ENCODE measurements at places on chromosomes 2 and 18.

DNA sequence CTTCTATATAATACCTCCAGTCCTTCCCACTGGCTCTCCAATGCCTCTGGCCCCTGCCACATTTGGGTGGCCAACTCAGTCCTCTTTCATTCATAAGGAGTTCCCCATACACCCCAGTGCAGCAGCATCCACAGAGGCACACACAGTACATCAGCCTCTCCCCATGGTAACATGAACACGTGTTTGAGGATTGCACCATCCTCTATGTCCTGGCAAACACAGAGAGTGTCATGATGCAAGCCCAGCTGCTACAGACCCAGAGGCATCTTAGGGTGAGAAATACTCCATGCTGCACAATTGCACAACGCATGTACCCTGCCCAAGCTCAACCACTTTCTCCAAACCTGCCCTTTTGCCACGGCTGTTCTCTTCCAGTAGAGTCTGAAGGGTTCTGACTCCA, 11.5 kb downstream of the IGFBP5 start:
- peak; percentile 98 for DNase-seq

DNA sequence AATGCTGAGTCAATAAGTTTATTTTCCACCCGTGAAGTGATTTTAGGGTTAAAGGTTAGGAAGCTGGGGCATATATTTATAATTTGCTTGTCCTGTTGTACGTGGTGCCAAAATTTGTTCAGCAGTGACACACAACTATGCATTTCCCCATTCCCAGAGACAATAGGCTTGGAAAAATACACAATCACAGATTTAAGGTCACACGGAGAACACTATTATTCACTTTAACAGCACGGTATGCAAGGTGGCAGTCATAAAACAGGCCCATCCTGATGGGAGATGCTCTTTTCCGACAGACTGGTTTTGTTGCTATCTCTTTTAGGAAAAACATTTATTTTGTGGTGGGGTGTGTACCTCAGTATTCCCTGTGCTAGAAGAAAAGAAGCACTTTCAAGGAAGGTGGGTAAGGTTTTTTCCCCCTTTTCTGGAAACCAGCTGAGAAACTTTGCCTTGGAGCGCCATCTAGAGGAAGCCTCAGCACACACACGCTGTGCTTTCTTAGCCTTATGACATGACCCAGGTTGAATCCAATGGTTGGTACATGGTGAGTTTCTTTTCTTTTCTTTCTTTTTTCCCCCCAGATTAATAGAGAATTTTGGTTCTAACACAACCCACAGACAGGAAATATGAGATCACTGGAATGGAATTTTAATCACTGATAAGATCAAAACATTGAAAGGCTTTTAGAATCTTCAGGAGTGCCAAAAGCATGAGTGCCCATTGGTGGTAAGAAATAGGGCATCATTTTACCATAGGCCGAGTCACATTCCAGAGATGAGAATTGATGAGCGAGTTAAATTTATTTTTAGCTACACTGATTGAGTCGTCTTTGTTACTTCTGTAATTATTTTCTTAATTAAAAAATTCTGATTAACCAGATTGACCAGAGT, 332.1 kb downstream of the AGPS start:
- peak; percentile 53 for DNase-seq

DNA sequence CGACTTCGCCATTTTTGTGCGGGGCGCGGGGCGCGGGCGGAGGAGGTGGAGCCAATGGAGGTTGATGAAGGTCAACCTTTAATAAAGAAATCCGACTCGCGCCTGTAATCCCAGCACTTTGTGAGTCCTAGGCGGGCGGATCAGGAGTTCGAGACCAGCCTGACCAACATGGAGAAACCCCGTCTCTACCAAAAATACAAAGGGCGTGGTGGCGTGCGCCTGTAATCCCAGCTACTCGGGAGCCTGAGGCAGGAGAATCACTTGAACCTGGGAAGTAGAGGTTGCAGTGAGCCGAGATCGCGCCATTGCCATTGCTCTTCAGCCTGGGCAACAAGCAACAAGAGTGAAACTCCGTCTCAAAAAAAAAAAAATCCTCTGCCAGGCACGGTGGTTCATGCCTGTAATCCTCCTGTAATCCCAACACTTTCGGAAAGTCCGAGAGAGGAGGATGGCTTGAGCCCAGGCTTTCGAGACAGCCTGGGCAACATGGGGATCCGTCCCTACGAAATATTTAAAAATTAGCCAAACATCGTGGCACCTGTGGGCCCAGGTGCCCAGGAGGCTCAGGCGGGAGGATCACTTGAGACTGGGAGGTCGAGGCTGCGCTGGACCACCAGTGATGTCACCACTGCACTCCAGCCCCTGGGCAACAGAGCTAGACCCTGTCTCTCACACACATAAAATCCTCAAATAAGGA, 493 bp upstream of the PREB start:
- DNase-seq, result no peak

DNA sequence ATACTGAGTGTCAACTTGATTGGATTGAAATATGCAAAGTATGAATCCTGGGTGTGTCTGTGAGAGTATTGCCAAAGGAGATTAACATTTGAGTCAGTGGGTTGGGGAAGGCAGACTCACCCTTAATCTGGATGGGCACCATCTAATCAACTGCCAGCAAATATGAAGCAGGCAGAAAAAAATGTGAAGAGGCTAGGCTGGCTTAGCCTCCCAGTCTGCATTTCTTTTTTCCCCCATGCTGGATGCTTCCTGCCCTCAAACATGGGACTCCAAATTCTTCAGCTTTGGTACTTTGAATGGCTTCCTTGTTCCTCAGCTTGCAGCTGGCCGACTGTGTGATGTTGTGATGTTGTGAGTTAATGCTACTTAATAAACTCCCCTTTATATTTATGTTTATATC, 577.4 kb downstream of the CPS1 start:
- DNase-seq, result no peak

- no peak for DNase-seq
Measured at GRCh38 chr2:141260911-141261310, 869.9 kb downstream of the LRP1B start.

- peak; percentile 100 for DNase-seq
Measured at GRCh38 chr2:47269316-47270232, 114.5 kb upstream of the STPG4 start.

DNA sequence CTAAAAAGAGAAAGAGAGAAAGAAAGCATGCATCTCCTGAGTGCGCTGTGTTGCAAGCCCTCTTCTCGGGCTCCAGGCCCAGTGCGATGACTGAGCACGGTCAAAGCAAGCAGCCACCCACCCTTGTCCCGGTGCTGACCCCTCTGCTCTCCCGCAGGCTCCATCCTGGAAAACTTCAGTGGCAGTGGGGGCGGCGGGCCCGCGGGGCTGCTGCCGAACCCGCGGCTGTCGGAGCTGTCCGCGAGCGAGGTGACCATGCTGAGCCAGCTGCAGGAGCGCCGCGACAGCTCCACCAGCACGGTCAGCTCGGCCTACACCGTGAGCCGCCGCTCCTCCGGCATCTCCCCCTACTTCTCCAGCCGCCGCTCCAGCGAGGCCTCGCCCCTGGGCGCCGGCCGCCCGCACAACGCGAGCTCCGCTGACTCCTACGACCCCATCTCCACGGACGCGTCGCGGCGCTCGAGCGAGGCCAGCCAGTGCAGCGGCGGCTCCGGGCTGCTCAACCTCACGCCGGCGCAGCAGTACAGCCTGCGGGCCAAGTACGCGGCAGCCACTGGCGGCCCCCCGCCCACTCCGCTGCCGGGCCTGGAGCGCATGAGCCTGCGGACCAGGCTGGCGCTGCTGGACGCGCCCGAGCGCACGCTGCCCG, 252.5 kb downstream of the GLI2 start:
- peak; percentile 74 for DNase-seq

DNA sequence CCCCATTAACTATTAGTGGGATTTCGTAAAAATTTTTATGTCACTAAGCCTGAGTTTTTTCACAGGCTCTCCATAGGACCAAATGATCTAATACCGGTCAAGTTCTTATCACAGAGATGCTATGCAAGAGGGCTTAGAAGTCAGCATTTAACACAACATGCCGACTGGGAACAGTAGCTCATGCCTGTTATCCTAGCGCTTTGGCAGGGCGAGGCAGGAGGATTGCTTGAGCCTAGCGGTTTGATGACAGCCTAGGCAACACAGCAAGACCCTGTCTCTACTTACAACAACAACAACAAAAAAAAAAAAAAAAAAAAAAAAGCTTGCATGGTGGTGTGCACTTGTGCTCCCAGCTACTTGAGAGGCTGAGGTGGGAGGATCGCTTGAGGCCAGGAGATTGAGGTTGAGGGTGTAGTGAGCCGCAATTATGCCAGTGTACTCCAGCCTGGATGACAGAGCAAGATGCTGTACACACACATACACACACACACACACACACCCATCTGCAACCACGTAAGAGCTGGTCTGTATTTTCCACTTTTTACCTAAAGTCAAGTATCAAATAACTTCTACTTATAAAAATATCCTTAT, 67.6 kb upstream of the FAM124B start:
- DNase-seq, result no peak

- DNase-seq, result no peak
Measured at GRCh38 chr18:7577706-7578105, 10.6 kb downstream of the PTPRM start.

GRCh38 chr2:227570615-227571014, 28.1 kb upstream of the SCYGR2 start:
- no peak for DNase-seq

DNA sequence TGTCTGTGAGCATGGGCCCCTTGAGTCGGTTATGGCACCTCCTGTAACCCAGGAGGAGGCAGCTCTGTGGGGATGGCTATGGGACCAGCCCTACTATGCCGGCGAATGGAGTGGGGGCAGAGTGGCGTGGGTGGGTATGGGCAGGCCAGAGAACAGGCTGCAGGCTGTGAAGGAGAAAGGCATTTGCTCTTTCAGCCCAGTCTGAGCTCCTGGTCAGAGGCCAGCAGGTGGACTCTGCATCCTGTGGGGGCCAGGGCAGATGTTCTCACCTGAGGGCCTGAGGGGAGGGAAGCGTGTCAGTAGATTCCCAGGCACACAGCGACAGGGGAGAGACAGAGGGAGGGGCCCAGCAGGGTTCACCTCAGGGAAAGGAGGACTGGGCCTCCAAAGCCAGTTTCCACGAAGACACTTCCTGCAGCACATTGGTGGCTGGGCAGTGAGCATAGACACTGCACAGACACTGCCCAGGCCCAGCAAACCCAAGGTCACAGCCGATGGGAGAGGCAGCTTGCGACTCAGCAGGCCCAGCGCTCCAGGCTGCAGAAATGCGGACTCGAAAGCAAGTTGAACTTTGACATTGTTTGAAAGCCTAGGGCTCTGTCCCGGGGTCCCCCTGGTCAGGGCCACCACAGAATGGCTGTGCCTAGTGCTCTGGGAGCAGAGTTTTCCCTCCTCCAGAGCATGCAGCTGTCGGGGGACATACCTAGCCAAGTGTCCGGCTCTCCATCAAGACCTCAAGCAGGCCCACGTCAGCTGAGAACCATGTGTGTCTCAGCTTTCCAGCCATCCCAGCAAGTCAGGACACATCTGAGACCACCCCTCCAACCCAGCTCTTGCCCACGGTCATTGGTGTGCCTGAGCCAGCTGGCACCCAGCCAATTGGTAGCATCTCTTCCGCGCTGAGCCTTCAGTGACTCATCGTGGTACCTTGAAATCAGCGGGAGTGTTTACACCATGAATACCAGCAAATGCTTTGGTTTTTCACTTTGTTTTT, 53.8 kb downstream of the TGOLN2 start:
- peak; percentile 73 for DNase-seq

- DNase-seq, result no peak
Measured at GRCh38 chr2:122145856-122146255, 390.4 kb downstream of the TSN start.

DNA sequence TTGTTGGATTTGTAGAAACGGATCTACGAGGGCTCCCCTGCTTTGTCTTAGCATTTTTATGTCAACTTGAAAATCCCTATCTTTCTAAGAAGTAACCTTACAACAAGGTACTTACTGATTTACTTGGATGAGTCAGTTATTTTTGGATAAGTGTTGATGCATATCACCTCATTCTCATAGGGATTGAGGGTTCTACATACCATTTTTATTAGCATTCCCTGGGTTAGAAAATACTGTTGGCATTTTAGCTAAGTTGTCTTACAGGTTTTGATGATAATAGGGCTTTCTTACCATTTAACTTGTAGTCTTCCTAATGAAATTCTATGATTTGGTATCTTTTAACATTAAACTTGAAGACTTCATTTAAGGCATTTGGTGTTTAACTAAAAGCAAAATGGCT, 125.2 kb downstream of the UBE2E3 start:
- DNase-seq, result no peak

DNA sequence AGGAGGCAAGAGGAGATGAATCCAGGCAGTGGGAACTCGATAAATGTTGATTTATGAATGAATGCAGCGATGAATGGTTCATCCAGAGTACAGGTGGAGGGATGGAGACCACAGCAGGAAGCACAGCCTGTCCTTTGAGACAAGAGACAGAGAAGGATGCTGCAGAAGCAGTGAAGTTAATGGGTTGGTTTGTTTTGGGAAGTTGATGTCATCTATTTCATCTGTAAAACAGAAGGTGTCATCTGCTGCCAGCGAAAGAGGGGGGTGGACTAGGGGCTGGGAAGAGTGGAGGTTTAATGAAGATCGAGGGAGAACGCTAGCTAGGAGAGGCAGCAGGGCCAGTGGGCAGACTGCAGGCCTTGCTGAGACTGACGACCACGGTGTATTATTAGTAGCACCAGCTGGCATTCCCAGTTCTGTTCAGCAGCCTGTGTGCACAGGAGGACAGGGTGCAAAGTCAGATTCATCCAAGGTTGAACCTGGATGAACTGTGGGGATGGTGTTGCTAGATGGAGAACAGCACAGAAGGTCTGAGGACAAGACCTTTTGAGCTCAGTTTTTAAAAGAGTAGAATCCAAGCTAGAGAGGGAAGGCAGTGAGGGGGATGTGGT, 120.3 kb upstream of the CAPN13 start:
- DNase-seq, result no peak

DNA sequence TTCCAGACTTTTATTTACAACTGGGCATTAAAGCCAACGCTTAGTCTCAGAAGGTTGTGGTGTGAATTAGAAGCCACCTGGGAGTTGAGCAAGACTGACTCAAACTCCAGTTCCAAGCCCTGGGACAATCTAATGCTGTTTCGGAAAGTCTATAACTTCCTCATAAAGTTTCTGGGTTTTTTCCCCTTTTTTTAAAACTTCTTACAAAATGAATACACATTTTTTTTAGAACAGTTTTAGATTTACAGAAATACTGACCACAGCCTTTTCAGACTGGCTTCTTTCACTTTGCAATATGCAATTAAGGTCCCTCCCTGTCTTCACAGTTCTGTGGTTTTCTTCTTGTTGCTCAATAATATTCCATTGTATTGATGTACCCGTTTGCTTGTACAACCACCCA, 115.9 kb upstream of the TWIST2 start:
- DNase-seq, result peak; percentile 91

GRCh38 chr2:235669269-235669831, 175.5 kb downstream of the AGAP1 start:
- peak; percentile 62 for DNase-seq

DNA sequence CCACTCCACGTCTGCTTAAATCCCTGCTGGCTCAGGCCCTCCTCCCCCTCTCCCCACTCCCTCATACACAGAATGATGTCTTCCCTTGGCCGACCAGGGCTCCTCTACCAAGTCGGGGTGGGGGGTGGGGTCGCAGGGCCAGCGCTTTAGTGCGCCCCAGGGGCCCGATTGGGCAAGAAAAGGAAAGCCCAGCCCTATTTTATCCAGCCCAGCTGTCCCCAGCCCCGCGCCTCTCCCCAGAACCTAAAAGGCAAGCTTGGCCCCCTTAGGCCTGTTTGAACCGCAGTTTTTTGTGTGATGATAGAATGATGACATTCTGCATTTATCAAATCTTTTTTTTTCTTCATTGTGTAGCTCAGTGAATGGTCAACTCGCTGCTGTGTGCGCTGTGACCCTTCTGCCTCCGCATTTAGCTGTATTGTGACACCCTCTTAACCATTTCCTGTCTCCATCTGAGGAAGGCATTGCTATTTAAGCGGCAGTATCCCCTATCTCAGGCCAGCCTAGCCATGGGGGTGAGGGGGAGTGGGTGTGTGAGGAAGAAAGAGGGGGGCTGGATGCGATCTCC, 231.4 kb downstream of the HAUS1 start:
- DNase-seq, result peak; percentile 20

Measured in fibroblast of mammary gland (primary cell).